Islet precursor cell (in vitro differentiated cells): ENCODE measurements at places on chromosomes 16 and 17.

DNA sequence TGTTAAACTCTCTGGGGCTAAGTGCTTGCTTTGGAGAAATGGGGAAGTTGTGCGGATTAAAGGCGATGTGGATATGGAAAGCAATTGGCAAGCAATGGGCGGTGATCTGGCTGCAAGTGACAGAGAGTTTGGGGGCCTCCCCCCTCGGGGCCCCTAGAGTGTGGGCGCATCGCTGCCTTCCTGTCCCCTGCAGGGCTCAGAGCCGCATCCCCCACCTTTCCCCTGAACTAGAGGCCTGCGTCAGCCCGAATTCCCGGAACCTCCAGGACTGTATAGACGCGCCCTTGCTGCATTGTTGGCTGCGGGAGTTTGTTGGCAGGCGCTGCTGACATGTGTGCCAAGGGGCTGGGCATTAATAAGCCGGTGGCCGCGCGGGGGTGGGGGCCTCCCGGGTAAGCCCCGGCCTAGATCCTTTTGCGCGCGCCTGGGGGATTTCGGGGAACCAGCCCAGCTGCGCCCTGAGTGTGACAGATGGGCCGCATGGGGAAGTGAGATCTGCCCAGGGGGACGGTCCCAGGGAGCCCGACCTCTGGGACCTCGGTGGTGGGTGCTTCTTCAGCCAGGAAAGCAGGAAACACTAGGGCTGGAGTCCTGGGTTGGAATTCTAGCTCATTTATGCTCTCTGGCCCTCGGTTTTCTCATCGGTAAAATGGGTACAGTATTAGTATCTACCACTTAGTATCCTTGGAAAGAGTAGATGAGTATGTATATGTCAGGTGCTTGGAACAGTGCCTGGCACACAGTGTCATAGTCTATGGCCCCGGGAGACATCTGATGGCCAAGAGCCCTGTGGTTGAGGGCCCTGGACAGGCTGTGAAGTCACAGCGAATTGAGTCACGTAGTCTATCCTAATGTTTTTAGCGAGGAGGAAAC lies 1.0 kb downstream of the EEF2K start:
- no peak for DNase-seq

DNA sequence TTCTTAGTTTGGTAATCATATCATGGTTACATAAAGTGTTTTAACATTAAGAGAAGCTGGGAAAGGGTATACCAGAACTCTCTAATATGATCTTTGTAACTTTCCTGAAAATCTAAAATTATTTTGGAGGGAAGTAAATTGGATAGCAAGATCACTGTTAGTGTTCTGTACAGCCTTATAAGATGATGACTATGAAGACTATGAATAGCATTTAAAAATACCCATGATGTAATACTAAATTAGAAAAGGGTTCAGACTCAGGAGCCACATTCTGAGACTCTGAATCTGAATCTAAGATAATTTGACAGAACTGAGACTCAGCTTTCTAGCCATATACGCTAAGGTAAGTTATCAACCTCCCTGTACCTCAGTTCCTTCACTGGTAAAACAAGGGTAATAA lies 208.0 kb upstream of the C17orf78 start:
- DNase-seq = no peak

GRCh38 chr17:39028690-39029089 lies 61.5 kb upstream of the FBXO47 start:
- peak; percentile 46 for DNase-seq

DNA sequence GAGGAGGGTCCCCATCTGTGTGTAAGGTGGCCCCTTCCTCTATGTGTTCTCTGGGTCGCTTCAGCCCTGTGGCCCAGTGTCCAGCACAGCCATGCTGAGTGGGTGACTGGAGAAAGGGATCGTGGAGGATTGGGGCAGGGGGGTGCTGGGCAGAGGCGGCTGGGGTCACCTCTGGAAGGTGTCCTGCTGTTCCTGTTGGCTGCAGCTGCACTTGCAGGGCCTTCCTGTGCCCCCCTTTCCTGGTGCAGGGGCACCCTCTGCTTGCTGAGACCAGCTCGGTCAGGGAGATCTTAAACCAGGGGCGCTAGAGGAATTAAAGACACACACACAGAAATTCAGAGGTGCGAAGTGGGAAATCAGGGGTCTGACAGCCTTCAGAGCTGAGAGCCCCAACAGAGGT lies 11.1 kb downstream of the IL32 start:
- DNase-seq = no peak

DNA sequence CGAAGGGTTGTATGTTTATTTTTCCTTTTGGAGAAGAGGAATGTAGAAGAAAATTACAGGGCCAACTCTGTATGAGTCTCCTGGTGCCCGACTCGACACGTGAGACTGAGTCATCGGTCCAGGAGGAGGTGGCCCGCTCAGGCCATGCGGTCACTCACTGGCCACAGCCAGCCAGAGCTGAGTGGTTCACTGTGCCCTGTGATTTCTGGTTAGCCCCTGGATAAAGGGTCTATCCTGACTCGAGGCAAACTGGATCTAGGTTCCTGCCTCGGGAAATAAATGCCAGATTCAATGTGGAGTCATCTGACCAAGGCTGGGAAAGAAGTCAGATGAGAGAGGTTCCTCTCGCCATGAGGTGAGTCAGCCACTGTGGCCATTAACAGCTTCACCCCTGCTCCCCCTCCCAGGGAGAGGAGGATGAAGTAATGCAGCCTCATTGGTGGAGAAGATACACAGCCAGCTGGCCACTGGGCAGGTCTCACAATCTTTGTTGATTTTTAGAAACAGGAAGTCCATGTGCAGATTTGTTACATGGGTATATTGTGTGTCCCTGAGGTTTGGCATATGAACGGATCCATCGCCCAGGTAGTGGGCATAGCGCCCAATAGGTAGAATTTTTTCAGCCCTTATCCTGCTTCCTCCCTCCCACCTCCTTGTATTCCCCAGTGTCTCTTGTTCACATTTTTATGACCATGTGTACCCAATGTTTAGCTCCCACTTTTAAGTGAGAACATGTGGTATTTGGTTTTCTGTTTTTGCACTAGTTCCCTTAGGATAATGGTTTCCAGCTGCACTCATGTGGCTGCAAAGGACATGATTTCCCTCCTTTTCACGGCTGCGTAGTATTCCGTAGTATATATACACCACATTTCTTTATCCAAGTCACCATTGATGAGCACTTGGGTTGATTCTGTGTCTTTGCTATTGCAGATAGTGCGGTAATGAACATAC lies 21.7 kb upstream of the USP36 start:
- DNase-seq = peak; percentile 94

- peak; percentile 96 for DNase-seq
Measured at GRCh38 chr17:4587803-4588202, 3.5 kb downstream of the SMTNL2 start.

DNA sequence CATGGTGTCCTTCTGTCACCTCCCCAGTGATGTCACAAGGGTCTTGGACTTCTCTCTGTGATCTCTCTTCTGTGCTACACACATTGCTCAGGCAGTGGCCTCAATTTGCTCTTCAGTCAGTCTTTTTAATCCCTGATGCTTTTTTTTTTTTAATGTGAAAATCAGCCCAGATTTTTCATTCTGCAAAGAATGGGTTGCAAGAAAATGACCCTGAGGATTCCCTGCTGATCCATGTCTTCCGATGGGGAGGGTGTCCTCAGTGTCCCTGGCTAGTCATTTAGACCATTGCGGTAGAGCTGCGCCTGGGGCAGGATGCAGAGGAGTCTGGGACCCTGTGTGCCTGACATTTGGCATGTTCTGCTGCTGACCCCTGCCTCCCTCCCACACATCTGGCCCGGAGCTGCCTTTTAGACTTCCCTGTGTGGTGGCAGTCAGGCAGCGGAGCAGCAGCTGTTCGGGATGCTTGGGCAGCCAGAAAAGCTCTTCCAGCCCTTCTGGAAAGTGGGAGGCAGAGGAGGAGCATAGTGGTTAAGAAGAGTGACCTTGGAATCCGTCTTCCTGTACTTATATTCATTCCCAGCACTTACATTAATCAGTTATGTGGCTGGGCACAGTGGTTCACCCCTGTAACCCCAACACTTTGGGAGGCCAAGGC lies 12.3 kb downstream of the GPT2 start:
- no peak for DNase-seq
